ENCODE measurements at places on chromosomes 7 and 10. TPM values are rescaled to one million over a fixed set of nuclear protein-coding genes. Genes with fewer than 3 reads are reported as not detected.
A peak's percentile ranks its signal among the peaks of the same experiment; 100 is the strongest.

DNA sequence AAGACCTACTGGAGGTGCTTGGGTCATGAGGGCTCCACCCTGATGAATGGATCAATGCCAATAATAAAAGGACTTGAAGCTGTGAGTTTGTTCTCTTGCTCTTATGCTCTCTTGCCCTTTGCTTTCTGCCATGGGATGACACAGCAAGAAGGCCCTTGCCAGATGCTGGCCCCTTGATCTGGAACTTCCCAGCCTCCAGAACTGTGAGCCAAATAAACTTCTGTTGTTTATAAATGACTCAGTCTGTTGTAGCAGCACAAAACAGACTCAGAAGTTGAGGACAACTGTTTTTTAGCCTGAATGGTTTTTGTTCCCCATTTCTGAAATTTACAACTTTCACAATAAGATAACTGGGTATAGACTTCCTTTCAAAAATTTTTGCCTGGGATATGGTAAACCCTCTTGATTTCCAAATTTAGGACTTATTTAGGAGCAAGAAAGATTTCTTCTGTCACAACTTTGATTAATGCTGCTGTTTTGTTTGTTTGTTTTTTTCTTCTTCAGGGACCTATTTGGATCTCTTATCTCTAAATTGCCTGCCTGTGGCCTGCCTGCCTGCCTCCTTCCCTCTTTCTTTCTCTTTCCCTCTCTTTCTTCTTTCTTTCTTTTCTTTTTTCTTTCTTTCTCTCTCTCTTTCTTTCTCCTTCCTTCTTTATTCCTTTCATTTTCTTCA is 12.1 kb downstream of the ENTPD1 start:
- no peak for DNase-seq

INA gene
- total RNA-seq: 0.78 TPM

- DNase-seq: no peak
Measured at GRCh38 chr10:70699659-70700174, 27.4 kb downstream of the ADAMTS14 start.

- peak; percentile 62 for DNase-seq
Measured at GRCh38 chr10:116590590-116591444, at the start of gene PNLIPRP1. Gene PNLIPRP1, plus strand, starts transcription at chr10:116590959. Its CDS starts 171 bp downstream, at chr10:116591130.

DPP6 gene
- total RNA-seq: 0.37 TPM

MKX gene
- total RNA-seq: 0.75 TPM

- no peak for DNase-seq
Measured at GRCh38 chr10:8511026-8511425, 456.5 kb downstream of the GATA3 start.

CLDN3 gene
- 781 TPM for total RNA-seq

All from left colon (tissue), 2 donors.